ENCODE measurements at places on chromosomes 6 and 20.
A peak's percentile ranks its signal among the peaks of the same experiment; 100 is the strongest.

DNA sequence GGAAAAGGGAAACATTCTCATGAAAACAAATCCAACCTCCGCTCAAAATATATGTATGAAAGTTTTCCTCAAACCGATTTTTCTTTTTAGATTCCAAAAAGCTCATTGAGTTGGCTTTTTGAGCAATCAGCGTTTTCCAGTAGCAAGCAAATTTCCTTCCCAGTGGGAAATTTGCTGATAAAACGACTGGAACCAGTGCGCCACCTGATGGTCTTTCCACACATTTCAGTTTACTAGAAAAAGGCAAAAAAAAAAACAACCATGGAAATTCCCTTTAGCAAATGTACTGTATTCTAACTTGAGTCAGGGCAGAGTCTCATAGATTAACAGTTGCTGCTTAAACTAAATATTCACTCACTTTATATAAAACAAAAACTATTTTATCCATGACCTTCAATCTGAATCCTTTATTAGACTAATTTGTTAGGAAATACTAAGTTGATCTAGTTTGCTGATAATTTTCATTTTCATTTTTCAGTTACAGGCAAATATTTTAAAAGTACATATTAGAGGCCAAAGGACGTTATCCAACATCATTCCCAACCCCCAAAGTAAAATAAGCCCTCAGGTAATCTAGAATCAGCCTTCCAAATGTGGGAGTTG lies 271.5 kb downstream of the FOXA2 start:
- DNase-seq, result no peak

GRCh38 chr20:36234771-36235320 lies 1.4 kb upstream of the AAR2 start:
- DNase-seq, result no peak

GRCh38 chr20:1503564-1504227 lies 12.5 kb upstream of the SIRPB2 start:
- DNase-seq, result peak; percentile 97

GRCh38 chr20:15835811-15836210 lies 737.4 kb downstream of the KIF16B start:
- DNase-seq, result no peak

- DNase-seq, result peak; percentile 91
Observed at GRCh38 chr6:21478883-21479539, 114.5 kb upstream of the SOX4 start.

DNA sequence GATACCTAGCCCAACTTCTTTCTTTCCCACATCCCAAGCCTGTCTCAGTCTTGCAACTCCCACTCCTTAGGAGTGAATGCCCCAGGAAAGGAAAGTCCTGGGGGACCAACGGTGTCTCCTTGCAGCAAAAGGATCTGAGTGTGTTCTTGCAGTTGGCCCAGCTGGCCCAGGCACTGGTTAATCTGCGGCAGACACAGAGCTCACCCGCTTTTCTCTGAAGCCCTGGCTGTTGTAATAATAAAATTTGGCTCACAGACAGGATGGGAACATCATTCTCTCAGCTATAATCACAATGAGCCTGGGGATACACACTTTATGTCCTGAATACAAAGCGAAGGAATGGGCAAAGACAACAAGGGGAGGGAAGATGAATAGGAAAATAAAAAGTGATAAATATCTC lies 287.0 kb upstream of the PRND start:
- DNase-seq, result no peak

GRCh38 chr6:157768304-157768703 lies 54.7 kb upstream of the SNX9 start:
- peak; percentile 71 for DNase-seq

- DNase-seq, result no peak
Observed at GRCh38 chr6:14309516-14309915, 191.9 kb downstream of the CD83 start.

- no peak for DNase-seq
Observed at GRCh38 chr6:159819932-159820640, 20.0 kb downstream of the PNLDC1 start.

DNA sequence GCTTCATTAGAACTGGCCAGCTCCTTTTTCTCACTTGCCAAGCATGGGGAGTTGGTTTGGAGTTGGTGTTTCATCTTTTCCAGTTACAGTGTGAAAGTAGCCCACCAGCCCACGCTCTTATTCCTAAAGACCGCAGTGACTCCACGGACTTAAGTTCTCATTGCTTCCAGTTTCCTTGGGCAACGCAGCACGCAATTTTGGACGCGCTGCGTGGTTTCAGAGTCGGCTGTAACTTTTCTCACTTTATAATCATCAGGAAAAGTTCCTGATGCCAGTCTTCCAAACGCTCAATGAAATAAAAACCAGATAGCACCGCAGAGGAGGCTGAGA lies 381 bp upstream of the PEX7 start:
- peak; percentile 50 for DNase-seq

All from NCI-H526 (cell line).